ENCODE measurements at places on chromosomes 6 and 20.

DNA sequence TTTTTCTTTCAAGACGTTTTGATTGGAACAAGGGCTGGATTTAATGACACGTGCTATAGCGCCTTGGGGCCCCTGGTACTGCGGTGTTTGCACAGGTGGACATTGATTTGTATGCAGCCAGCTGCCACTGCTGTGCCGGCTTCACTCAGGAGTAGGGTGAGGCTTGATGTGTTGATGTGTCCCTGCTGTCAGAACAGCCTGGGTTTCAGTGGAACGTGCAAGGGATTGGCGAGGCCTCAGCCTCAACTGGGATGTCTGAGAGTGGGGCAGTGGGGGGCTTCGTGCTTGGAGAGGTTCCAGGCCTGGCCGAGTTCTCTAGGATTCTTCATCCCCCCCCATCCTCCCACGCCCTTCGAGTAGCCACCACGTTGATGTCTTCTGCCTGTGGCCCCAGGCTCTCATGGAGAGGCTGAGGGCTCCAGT lies 23.0 kb downstream of the PYGB start:
- no peak for DNase-seq

DNA sequence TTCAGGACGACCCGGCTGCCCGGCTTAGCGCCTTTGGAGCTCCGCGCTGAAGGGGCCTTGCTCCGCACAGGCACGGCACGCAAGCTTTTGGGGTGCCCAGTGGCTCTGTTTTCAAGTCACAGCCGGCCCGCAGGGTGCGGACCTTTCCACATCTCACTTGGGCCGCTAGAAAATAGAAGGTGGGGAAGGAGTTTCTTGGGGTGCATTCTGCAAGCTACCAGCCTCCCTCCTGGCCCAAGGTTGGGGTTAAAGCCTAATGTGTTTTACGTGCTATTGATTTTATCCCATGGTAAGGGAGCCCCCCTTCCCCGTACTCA lies 561 bp downstream of the KAT14 start:
- DNase-seq = no peak

- no peak for DNase-seq
These were observed 182.9 kb upstream of the CST7 start for GRCh38 chr20:24766143-24766527.

DNA sequence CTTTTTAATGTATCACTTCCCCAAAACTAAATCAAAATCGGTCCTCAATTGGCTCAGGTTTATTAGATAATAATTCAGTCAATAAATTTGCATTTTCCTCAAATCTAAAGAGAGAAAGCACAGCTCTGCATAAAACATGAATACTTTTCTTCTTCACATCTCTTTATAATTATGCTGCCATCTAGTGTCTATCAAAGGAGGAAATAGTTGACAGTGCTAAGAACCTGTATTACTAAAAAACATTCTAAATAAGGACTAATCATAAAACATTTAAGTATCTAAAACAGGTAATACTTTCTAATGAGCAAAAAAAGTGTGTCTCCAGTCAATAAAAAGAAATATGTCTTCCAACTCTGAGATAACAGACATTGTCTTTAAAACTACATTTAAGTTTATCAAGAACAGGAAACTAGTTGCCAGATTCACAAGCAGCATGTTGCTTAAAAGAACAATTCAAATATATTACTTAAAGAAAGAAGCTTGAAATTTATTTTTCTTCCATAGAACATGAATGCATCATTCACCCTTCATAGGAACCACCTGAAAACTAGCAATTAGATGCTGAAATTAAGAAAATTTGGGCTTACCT lies 56.5 kb upstream of the DST start:
- peak; percentile 50 for DNase-seq

DNA sequence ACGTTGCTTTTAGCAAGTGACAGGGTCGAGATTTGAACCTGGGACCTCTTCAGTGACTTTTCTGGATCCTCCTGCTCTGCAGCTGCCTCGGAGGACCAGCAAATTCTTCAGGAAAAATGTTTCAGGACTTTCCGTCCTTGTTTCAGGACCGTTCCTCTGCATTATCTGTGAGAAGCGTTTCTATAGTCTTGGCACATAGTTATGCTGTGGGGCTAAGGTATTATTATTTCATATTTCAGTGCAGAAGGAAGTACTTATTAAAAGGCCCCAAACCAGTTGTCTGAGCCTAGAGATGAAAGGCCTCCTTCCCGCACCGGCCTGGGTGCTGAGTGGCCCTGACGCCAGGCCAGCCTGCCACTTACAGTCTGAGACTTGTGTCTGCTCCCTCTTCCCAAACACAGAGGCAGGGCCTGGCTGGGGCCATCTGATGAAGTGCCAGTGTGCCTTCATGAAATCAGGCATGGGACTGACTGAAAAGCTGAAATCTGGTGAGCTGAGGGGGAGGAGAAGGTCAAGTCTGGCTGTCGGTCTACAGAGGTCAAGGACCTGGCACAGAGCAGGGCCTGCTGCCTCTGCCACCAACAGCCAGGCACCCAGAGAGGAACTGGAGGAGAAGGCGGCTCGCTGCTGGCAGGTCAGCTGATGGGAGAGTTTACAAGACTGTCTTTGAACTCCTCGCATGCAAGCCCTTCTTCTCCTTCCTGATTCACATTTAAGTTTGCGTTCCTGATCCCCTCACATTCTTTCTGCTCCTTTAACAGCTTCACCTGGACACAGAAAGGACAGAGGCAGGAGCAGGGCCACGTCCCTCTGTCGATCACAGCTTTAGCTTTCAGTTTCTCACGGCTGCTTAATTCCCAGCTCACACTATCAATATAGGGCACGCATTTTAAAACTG lies 8.9 kb upstream of the QKI start:
- no peak for DNase-seq

- DNase-seq = no peak
These were observed 80.1 kb downstream of the UTRN start for GRCh38 chr6:144365271-144365670.

- DNase-seq = no peak
These were observed 673 bp downstream of the CST7 start for GRCh38 chr20:24949756-24950127.

GRCh38 chr6:131470534-131470933 lies 102.5 kb upstream of the ARG1 start:
- no peak for DNase-seq

DNA sequence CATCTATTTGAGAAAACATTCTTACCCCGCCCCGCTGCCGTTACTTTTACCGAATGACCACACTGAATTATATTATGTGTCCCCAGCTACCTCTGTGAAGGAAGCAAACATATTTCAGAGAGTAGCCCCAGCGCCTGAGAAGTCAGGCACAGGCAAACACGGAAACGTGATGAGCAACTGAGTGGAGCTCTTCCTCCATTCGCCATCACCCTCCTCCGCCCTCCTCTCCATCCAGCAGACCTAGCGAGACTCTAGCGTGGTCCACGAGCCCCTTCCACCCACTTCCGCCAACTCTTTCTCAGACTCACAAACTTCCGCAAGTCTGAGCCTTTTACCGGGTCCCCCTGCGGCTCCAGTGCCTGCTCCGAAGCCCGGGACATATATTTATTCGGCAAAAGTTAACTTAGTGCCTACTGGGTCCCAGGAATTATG lies 582 bp downstream of the SNRPB start:
- no peak for DNase-seq

DNA sequence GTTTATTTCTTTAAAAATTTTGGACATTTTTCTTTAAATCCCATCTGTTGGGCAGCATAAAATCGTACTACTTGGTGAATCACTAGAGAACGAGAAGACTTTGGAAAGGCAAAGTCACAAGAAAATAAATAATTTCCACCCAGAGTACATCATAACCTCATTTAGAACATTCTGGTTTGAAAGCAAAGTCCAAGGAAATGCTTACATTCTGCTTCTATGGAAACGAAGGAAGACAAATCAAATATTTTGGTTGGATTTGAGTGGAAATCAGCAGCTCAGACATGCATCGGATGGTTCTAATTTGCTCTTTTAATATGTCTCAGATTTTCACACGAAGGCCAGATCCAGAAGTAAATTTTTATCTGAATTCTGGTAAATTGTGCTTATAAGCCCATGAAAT lies 60.7 kb upstream of the LTV1 start:
- DNase-seq = peak; percentile 86

DNA sequence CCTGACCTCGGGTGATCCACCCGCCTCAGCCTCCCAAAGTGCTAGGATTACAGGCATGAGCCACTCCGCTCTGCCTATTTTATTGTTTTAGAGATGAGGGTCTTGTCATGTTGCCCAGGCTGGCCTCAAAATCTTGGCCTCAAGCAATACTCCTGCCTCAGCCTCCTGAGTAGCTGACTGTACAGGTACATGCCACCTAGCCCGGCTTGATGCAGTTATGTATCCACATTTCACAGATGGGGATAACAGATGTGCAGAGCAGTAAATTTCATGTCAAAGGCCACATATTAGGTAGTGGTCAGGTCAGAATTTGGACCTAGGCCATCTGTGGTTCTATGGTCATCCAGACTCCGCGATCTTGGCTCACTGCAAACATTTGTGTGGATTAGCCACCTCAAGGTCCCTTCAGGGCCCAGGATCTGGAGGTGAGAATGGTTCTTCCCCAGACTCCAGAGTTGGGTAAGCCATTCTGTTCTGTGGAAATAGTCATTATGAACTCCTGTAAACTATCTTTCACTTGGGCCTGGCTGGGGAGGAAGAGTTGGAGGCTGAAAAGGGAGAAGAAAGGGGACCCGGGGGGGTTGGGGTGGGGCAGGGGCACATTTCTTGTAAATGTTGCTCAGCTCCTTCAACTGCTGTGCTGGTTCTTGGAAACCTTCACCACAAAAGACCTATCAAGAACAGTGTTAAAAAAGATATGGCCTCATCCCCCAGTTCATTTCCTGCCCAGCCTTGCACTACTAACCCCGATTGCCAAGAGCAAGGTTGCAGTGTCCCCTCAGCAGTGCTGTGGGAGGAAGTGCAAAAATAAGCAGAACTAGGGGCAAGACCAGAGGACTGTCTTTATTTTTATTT lies 13.0 kb downstream of the PIM1 start:
- DNase-seq = no peak
